OCI-M1 (cell line): ENCODE measurements at places on chromosomes 2 and 18.

- peak; percentile 42 for DNase-seq
Measured at GRCh38 chr2:190303647-190304046, 16.0 kb downstream of the HIBCH start.

DNA sequence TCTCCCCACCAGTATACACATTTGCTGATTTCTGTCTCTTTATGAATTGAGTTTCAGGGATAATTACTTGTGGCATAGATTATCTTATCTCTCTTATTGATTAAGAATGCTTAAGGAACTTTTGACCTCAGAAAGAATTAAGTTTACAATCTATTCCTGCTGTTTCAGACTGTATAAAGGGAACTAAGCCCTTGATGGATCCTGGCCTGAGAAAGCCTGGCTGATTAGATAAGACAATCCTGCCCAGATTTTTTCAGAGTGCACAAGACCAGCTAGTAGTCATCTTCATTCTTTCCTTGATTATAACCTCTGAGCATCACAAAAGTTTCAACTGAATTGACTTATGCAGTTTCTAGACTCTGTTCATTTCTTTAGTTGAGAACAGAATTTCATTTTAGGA, 22.7 kb upstream of the TFPI start:
- DNase-seq = peak; percentile 54

GRCh38 chr2:146214394-146214929, 1630.4 kb upstream of the ACVR2A start:
- DNase-seq = no peak

DNA sequence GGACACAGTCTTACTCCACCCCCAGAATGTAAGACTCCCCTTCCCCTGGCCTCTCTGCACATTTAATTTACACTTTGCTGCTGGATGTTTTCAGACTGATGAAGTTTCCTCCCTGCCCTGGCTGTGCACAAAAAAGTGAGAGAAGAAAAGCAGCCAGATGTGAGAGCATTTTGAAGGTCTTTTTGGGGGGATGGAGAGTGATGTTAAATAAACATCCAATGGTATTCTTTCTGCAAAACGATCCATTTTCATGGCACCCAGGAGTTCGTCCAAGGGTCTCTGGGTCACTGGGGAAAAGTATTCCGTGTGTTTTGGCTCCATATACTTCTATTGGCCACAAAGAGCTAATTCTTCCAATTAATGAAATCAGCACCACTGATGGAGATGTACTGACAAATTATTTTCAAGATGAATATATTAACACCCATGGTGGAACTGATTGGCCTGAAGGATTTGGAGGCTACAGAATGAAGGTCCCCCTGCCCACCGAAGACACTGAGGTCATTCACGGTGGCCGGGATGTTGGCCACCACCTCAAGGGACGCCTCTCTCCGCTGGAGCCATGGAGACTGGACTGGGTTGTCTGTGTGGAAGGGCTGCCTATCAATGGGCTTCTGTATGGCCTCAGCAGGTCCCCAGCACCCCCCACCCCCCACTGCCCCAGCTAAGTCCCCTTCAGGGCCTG, 107.6 kb upstream of the PKDCC start:
- DNase-seq = no peak

- DNase-seq = peak; percentile 88
Measured at GRCh38 chr2:48205137-48205798, 299.0 kb upstream of the FBXO11 start.
